ENCODE measurements at places on chromosomes 11 and 22.
A peak's percentile ranks its signal among the peaks of the same experiment; 100 is the strongest.

DNA sequence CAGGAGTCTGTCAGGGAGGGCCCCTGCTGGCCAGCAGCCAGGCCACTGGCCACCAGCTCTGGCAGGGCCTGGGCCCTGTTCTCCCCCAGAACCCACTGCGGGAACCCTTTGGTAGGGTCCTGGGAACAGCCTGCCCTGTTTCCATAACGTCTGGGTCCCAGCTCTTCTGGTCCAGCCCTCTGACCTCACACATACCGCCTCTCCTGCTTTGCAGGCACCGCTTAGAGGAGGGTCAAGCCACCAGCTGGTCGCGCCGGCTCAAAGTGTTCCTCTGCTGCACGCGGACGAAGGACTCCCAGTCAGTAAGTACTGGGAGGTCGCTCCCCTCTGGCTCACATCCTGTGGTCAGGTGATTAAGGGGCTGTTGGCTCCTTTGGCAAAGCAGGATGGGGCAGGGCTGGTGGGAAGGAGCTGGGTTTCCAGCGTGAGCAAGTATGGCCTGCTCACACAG lies 26.6 kb upstream of the MYRF start:
- DNase-seq: no peak

- DNase-seq: no peak
Observed at GRCh38 chr22:28989035-28989464, 72.6 kb downstream of the C22orf31 start.

DNA sequence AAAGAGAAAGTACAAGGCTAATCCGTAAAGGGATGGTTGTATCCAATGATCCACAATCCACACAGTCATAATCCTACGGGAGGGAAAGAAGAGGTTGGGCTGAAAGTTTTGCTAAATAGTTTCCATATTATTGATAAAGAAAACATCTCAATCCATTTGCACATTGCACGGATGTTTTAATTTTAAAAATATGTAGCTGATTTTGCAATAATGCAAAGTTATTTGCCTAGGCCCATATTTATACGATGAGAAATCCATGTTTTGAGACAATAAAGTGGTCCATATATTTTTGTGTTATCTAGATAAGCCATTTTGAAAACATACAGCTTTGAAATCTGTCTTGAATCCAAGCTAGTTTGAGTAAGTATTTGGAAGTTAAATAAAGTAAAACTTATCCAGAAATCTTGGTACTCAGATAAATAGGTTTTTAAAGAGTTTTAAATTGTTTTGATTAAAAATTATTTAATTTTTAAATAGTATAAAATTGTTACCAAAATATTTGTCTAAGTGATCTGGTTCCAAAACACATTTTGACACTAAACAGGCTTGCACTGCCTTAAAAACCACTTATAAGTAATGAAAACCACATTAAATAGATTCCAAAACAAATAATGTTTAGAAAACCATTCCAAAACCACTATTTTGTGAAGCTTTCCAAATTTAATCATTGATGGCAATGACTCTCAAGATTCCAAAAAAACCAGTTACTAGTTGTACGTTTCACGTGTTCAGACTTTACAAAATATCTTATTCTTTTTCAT lies 38.2 kb upstream of the PAMR1 start:
- no peak for DNase-seq

DNA sequence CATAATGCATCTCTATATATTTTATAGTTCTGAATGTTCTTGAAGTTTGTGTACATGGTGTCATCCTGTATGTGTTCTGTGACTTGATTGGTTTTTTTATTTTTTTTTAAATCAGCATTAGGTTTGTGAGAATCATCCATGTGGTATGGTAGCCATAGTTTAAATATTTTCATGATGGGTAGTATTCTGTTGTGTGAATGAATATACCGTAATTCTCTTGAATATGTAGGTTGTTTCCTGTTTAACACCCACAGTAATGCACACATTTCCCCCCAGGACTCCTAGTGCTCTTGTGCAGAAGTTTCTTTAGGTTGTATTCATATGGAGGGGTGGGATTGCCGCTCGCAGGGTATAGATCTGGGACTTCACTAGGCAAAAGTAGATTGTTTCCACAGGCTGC lies 2.0 kb downstream of the PACS1 start:
- no peak for DNase-seq

- DNase-seq: no peak
Observed at GRCh38 chr11:10648871-10649270, 44.7 kb downstream of the IRAG1 start.

DNA sequence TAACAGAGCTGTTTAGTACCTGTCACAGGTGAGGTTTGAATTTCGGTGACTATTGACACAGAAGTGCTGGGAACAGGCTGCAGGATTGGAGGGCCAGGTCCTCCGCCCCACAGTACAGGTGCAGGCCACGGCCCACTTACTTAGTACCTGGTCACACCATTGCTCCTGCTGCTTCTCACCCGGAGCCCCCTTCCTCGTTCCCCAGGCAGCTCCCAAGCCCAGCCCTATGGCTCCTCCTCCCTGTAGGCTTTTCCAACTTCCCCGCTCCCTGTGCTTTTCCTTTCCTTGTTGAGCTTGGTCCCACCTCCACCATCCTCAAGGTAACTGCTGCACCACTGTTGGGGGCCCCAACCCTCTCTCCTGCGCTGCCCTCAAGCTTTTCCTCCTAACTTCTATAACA lies 27.9 kb upstream of the ANO1 start:
- no peak for DNase-seq

- DNase-seq: no peak
Observed at GRCh38 chr22:44685384-44686056, 16.5 kb upstream of the PRR5 start.

DNA sequence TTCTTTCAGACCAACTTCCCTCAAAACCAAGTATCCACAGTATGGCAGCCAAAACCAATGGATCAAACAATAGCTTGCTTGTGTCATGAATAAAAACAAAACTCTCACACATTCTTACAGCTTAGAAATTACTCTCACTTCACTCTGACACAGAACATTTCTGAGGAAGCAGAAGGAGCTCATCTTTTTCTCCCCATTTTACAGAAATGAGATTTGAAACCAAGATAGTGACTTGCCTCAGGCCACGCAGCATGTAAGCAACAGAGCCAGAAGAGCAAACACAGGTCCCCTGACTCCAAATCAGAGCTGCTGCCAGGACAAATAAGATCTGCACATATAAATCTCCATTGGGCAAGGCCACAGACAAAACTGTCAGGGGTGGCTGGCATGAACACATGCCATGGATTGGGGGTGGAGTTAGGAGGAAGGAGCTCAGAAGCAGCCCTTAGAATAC lies 64.8 kb downstream of the RAB30 start:
- no peak for DNase-seq

- DNase-seq: no peak
Observed at GRCh38 chr11:24198481-24198880, 298.4 kb upstream of the LUZP2 start.

DNA sequence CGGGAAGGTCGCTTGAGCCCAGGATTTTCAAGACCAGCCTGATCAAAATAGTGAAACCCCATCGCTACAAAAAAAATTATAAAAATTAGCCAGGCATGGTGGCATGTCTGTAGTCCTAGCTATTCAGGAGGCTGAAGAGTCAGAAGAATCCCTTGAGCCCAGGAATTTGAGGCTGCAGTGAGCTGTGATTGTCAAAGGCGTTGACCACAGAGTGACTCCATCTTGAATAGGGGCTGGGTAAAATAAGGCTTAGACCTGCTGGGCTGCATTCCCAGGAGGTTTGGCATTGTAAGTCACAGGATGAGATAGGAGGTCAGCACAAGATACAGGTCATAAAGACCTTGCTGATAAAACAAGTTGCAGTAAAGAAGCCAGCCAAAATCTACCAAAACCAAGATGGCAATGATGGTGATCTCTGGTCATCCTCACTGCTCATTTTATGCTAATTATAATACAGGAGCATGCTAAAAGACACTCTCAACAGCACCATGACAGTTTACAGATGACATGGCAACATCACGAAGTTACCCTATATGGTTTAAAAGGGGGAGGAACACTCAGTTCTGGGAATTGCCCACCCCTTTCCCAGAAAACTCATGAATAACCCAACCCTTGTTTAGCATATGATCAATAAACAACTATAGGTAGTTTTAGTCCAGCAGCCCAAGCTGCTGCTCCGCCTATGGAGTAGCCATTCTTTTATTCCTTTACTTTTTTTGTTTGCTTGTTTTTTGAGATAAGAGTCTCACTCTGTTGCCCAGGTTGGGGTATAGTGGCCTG lies 2.8 kb upstream of the RDX start:
- no peak for DNase-seq

GRCh38 chr11:64150481-64151239 lies 15.3 kb downstream of the MACROD1 start:
- DNase-seq: peak; percentile 48

- no peak for DNase-seq
Observed at GRCh38 chr22:42388130-42388797, 43.9 kb downstream of the NFAM1 start.

DNA sequence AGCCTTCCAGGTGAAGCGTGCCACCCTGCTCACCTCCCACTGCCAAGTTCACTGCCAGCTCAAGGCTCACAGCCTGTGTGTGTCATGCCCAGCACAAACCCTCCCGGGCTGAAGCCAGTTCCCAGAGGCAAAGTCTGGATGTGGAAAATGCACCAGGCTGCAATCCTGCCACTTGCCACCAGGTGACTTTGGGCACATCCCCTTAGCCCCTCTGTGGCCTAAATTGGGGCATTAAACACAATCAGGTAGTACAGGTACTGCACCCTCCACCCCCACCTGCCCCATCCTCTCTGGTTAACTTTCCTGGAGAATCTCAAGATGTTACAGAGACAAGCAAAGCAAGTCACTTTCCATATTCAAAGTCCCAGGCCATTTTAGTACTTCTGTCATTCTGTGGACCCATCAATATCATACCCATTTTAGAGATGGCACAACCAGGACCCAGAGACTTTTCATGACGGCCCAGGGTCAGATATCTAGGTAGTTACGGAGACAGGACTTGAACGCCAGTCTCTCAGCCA lies 1.8 kb upstream of the RASD2 start:
- DNase-seq: no peak

DNA sequence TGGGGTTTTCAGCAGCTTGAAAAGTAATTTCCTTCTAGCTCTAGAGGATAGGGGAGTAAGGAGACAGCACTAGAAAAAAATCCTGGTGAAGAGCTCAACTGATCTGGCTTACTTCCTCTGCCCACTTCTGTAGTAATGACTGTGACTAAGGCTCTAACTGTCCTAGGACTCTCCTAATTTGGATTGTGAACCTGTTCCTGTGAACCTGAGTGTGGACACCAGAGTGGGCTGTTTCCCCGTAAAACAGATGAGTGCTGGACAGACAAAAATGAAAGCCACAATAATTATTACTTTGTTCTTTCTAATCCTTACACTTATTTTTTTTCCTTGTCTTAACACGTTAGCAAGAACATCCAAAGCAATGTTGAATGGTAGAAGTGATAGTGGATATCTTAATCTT lies 154.1 kb downstream of the AASDHPPT start:
- no peak for DNase-seq

- no peak for DNase-seq
Observed at GRCh38 chr11:123526027-123526805, 96.1 kb downstream of the GRAMD1B start.

GRCh38 chr22:36544107-36544620 lies 15.2 kb upstream of the EIF3D start:
- DNase-seq: no peak

DNA sequence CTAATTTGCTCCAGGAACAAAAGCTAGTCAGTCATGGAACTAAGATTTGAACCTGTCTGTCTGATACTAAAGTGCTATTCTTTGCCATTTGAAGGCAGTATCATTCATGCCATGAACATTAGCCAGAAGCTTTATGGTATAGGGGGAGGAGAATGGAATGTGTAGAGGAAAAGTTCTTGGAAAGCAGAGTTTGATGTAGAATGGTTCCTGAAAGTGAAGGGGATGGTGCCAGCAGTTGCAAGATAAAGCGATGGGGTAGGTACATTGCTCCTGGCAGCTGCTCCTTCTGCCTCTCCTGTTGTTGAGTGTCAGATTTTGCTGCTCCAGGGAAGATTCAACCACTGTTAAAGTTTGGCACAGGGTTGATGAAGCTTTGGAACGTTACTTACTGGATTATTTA lies 53.4 kb downstream of the ARHGAP42 start:
- DNase-seq: no peak

DNA sequence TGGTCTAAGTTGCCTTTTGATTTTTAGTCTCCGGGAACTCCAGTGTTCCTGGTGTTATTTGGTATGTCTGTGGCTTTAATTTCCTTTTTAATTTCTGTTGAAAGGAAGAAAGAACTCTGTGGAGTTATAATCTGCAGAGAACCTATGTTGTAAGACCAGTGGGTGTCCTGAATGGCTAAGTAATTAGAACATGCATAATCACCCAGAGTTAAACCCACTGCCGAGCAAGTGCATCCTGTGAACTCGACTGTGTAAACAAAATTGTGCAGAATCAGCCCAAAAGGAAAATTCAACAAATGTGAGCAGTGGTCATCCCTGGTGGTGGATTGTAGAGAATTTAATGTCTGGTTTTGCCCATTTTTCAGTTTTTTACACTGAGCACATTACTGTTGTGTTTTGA lies 162.5 kb downstream of the COMMD9 start:
- DNase-seq: no peak

DNA sequence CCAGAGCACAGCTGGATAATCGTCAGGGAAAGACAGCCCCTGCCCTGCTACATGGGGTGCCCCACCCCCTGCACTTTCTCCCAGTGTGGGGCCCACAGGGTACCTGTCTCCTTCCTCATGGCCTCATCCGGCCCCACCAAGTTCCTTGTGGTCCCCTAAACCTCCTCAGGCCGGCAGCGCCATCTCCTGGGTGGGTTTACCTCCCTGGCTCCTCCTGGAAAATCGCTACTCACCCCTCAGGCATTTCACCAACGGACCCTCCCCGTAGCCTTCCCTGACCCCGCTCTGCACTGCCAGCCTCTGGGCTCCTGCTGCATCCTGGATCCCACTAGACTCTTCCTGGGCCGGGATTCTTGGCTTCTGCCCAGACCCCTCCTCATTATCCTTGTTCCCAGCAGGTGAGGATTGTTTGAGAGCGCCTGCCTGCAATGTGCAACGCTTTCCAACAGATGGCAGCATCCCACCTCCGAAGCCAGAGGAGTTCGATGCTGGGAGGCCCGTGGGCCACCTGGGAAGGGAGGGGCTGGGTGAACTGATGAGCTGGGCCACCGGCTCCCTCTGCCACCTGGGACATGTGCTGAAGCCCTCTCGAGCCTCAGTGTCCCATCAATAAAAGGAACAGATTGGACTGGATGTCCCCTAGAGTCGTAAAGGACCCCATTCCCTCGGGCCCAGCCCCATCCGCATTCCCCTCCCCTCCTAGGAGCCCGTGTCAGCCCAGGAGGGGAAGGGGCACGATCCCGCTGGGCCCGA lies 44.2 kb upstream of the TTLL12 start:
- DNase-seq: peak; percentile 45

GRCh38 chr22:38981005-38981991 lies 849 bp upstream of the APOBEC3B start:
- DNase-seq: no peak

DNA sequence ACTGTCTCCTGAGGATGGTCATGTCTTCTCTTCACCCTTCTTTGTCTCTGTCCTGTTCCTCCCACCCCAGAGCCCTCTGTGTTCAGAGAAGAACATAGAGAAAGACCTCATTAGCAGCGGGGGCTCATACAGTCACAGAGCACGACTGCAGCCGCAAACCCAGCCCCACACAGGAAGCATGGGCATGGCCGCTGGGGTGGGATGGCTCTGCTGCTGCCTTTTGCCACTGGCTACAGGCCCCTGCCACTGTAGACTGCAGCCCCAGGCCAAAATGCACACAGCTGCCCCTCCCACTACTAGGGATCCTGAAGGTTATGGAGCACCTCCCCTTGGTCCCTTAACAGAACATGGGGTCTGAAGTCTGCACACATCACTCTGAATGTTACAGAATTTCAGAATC lies 34.9 kb upstream of the KLHL35 start:
- no peak for DNase-seq
